ENCODE measurements at places on chromosomes 5 and 9.

- DNase-seq: peak; percentile 52
These were observed 71.5 kb downstream of the DAP start for GRCh38 chr5:10689391-10690081.

DNA sequence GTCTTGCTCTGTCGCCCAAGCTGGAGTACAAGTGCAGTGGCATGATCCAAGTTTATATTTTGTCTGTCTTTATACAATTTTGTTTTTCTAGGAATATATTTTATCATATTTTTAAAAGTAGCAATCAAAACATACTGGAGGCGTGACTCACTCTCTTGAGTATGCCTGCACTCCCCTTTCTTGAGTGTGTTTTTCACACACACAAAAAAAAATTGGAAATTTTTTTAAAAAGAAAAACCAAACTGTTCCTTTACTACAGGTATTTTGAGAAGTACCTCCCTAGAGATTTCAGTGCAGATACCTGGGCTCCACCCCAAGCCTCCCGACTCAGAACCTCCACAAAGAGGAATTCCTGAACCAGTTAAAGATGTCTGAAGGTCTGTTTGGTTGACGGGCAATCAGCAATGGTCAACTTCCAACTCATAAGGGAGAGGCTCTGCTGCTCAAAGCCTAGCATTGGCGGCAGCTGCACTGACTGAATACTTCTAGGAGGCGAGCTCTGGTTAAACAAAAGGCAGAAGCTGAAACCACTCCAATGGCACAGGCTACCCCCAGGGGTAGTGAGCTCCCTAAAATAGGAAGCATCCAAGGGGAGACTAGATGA is 27.4 kb downstream of the PDE6A start:
- no peak for DNase-seq

DNA sequence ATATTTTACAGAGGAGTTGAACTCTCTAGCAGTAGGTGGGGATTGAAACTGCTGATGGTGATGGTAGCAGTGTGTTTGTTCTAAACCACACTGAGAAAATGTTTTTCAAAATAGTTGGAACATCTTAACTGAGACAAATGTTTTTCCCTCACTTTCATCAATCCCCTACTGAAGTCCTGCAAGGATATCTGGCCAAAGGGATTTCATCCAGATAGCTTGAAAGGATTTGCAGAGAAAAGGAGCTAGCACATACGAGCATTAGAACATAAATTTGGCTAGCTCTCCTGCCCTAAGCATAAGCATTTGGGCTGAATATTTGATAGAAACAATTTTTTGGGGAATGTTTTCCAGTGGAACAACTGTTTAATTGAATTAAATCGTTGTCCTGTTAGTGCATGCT is 153.9 kb downstream of the CDH9 start:
- no peak for DNase-seq

GRCh38 chr9:14960881-14961280 is 50.7 kb upstream of the FREM1 start:
- DNase-seq: no peak

DNA sequence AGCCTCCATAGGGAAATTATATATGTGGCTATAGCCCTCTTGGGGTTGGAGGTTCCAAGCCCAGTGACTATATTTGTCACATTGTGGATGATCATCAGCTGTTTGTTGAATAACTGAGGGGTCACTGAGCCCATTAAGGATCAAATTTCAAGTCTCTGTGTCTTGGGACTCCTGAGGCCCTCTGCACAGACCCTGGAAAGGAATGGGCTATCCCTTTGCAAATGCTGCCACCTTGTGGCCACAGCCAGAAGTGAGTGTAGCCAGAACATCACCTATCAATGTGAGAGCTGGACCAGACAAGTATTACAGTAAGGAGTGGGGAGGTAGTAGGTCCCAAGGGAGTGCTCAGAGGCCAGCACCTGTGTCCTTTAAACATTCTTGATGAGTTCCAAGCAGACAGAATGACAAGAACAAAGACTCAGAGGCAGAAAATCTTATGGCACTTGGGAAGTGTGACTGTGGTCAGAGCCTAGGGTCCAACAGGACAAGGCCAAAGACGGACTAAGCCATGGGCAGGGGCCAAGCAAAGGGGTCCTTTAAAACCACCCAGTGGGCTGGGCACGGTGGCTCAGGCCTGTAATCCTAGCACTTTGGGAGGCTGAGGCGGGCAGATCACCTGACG is 8.2 kb downstream of the RPP25L start:
- peak; percentile 82 for DNase-seq

- no peak for DNase-seq
These were observed 108.4 kb upstream of the PRSS3 start for GRCh38 chr9:33686942-33687341.

GRCh38 chr5:32520356-32520755 is 65.0 kb upstream of the SUB1 start:
- no peak for DNase-seq

DNA sequence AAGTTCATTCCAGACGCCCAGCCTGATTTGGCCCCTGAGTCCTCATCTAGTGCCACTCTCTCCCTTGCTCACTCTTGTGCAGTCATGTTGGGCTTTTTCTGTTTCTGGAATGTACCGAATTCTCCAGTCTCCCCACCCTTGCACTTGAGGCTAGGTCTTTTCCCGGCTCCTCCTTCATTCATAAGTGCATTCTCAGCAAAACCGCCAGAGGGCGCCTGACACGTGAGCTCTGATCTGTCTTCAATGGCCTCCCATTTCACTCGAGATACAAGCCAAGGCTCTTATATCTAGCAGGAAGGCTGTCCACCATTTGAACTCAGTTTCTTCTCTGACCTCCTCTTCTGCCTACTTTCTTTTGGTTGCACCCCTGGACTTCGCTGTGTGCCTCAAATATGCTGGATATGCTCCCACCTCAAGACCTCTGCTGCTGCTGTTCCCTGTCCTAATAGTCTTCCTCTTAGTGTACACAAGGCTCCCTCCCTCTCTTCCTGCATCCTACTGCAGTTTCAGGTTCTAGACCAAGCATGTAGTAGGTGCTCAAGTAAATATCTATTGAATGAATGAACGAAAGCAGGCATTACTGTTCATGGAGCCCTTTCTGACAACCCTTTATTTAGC is 568.1 kb upstream of the WWC1 start:
- DNase-seq: peak; percentile 62

- DNase-seq: no peak
These were observed 90.3 kb downstream of the AK8 start for GRCh38 chr9:132787748-132788159.

GRCh38 chr9:16364347-16364746 is 506.1 kb downstream of the BNC2 start:
- DNase-seq: no peak

GRCh38 chr5:176365351-176366231 is at the start of gene ARL10:
Gene ARL10, plus strand, starts transcription at chr5:176365487. Its CDS starts 77 bp downstream, at chr5:176365564.
- DNase-seq: peak; percentile 49

- DNase-seq: no peak
These were observed 91.6 kb downstream of the UBE2QL1 start for GRCh38 chr5:6540111-6540827.

DNA sequence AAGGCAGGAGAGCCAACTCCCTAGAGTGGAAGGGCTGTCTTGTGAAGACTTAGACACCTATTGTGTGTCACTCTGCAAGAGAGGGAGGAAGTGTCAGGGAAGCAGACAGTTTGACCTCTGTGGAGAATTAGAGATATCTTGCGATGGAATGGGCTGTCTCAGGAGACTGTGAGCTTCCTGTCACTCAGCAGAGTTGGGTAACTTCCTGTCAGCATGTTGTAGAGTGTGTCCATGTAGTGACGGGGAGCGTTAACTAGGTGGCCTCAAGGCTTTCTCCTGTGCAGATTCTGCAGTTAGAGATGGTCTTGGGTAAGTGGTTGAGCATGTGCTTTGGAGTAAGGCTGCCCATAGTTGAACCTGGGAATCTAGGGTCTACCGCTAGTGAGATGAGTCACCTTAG is 136.5 kb downstream of the KIF4B start:
- no peak for DNase-seq

DNA sequence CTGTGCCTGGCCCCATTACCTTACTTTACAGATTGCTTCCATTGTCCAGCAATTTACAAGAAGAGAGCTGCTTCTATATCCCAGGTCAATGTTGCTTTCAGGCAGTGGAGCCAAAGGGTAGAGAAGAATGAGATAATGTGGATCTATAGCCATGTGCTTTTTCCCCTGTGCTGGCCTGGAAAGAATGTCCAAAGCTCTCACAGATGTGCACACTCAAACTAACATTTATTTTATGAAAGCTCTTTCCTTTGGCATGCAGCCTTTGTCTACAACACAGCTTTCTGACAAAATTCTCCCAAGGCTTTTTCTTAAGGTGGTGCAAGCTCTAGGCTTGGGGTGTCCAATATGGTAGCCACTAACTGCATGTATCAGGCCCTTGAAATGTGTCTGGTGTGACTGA is 217.3 kb downstream of the LRRC70 start:
- no peak for DNase-seq

- no peak for DNase-seq
These were observed 325.1 kb downstream of the GADD45G start for GRCh38 chr9:89929673-89930480.

DNA sequence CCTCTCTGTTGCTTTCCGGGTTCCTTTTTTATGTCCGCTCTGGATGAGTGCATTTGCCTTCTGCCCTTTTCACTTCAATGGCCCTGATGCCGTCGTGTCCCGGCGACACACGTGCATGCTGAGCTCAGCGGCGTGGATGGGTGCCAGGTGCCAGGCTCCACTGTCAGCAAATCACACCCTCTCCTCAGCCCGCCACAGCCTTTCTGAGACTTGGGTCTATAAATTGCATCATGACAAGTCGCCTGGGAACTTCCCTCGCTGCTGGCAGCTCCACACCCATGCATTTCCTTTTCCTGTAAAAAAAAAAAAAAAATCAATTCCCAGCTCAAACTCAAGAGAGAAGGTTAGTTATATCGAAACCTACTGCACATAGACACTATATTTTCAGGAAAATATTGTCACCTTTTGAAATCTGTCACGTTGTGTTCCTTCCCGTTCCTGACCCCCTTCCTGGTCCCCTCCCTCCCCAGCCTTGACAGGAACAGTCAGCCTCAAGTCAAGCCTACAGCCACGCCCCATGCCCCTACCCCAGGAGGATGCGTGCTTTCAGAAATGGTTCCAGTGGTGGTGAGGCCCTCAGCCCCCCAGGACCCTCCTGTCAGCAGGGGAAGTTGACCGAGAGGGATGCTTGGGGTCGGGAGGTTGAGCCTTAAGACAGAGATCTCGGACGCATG is 110.3 kb upstream of the PTCH1 start:
- DNase-seq: peak; percentile 45

GRCh38 chr9:134271338-134272301 is 54.6 kb upstream of the RXRA start:
- no peak for DNase-seq

GRCh38 chr9:127109212-127109711 is 13.2 kb downstream of the ANGPTL2 start:
- DNase-seq: no peak

- DNase-seq: no peak
These were observed 42.0 kb upstream of the GARNL3 start for GRCh38 chr9:127222388-127223095.

DNA sequence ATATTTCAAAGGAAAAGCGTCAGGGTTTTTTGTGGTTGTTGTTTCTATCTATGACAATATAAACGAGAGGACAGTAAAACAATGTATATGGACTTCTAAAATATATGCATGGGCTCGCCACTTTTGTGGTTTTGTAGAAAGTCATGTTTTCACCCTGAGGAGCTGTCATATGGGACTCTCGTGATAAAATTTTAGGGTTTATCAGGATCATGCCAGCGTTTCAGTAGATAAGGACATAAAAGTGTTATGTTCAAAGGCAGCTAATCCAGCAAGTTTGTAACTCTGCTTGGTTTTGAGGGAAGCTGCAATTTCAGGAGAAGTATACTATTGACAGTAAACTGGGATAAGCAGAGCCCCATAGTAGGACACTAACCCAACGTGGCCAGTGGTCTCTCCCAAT is 120.3 kb downstream of the CDC42SE2 start:
- no peak for DNase-seq

- no peak for DNase-seq
These were observed 45.3 kb downstream of the SLC22A5 start for GRCh38 chr5:132414634-132415378.

DNA sequence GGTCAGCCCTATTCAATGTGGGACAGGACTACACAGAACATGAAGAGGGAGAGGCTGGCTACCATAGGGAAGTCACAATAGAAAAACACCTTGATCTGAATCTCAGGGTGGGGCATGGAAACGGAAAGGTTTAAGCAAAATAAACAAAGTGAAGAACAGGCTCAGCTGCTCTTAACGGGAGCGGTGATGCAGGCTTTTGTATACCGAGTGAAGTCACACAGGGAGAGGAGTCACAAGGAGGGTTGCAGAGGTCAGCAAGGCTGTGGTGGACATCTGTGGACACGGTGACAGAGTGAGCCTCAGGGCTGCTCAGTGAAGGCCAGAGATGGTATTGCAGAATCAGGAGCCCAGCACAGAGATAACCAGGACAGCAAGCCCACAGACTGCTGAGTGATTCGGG is 30.6 kb upstream of the SEMA4D start:
- no peak for DNase-seq

- no peak for DNase-seq
These were observed 6.8 kb downstream of the TMEM250 start for GRCh38 chr9:136111910-136112309.

GRCh38 chr5:151222790-151223446 is 974 bp downstream of the CCDC69 start:
- DNase-seq: peak; percentile 54

GRCh38 chr9:79662537-79662956 is 90.8 kb downstream of the TLE4 start:
- no peak for DNase-seq

- DNase-seq: no peak
These were observed 350.5 kb downstream of the ZNF608 start for GRCh38 chr5:124395926-124396325.

DNA sequence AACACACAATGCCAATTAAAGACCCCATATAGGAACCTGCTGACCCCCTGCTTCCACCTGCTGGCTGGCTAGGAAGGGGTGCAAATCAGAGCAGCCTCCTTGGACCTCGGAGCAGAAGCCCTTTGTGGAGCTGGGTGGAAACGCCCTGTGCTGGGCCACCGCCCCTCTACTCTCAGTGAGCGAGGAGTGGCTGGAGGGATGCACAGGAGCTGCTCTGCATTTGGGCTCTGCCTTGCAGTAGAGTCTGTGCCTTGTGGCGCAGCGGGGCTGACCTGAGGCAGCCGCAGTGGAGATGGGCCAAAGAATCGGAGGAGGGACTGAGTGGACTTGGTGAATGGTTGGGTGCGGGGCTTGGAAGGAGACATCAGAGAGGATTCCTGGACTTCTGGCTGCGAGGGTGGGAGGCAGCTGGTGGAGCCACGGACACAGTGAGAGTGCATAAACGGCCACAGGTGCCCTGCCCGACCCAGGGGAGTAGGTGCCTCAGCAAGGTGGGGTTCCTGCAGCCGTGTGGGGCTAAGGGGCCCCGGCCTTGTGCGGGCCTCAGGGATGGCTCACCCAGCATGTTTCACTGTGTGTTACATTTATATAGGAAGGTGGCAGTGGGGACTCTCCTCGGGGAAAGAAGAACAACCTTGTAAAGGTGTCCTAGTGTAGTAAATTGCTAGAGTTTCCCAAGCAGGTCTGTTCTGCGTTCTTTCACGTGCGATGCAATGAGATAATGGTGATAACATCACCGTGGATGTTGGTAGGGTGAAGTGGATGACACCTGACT is 14.1 kb upstream of the IRX4 start:
- DNase-seq: no peak

All from activated CD4-positive, alpha-beta T cell treated with anti-CD3 and anti-CD28 coated beads, Interleukin-2, amount 50 U/mL, for 16 hours (primary cell).